ENCODE measurements at places on chromosomes 12 and 14. TPM values are rescaled to one million over a fixed set of nuclear protein-coding genes. Genes with fewer than 3 reads are reported as not detected.

DNA sequence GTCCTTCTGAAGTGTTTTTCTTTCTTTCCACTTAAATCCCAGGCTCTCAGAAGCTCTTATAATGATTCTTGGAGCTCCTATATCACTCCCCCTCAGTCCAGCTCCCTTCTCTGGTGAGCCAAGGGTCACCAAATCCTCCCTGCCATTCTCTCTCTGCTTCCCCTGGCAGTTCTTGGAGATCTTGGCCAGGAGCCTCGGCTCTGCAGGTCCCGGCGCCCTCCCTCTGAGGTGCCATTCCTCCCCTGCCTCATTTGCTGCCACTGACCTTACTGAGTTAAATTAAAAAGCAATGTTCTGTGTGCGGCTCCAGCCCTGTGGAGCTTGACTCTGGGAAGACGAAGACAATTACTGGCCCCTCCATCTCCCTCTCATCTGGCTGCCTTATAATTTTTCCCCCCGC is 7.0 kb downstream of the CISTR start:
- no peak for DNase-seq

DNA sequence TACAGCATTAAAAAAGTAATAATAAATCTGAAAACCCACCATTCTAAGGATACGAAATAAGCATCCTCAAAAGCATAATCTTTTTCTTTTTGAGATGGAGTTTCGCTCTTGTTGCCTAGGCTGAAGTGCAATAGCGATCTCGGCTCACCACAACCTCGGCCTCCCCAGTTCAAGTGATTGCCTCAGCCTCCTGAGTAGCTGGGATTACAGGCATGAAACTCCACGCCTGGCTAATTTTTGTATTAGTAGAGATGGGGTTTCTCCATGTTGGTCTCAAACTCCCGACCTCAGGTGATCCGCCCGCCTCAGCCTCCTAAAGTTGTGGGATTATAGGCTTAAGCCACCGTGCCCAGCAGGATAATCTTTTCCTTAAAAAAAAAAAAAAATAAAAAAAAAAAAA is 4.3 kb downstream of the CCNT1 start:
- no peak for DNase-seq

The GNB3 gene
- total RNA-seq = 1.6 TPM

GRCh38 chr14:69827560-69827959 is 30.5 kb upstream of the SLC10A1 start:
- DNase-seq = no peak

DNA sequence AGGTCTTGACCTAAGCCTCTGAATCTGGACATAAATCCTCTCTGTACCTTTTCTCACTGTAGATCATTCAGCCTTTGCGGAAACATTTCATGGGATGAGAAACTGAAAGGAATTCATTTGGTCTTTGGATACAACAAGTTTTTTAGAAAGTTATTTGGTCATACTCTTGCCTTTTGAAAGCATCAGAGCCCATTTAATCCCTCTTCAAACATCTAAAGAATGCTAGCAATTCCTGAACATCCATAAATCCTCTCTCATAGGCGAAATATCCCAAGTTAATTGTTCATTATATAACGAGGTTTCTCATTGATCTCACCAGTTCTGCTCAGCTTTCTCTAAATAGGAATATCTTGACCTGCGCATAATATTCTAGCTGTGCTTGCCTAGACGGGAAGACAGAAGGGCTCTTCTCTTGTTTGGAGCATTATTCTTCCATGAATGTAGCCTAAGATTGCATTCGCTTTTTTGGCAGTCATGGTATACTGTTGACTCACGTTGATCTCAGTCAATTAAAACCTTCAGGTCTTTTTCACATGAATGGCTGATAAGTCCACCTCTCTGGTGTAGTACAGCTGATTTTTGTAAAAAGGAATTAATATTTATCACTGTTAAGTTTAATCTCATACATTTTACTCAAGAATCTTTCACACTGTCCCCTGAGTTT is 24.1 kb downstream of the NTN4 start:
- DNase-seq = no peak

DNA sequence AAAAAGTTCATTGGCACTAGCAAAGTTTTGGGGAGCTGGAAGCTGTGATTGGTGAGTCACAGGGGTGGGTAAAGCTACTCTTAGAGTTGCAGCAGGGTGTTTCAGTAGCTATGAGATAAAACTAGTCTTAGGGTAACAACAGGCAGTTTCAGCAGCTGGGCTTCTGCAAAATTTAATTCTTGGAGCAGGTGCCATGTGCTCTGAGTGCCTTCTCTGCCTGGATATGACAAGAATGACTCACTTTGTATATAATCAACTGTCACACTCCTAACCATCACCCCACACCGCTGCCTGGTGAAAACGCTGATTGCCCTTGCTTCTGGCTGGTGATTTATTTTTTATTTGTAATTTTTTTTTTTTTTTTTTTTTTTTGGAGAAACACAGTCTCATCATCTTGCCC is 10.5 kb upstream of the PLBD2 start:
- no peak for DNase-seq

The NPFF gene
- 0.44 TPM for total RNA-seq

The AQP2 gene
- total RNA-seq = not detected

DNA sequence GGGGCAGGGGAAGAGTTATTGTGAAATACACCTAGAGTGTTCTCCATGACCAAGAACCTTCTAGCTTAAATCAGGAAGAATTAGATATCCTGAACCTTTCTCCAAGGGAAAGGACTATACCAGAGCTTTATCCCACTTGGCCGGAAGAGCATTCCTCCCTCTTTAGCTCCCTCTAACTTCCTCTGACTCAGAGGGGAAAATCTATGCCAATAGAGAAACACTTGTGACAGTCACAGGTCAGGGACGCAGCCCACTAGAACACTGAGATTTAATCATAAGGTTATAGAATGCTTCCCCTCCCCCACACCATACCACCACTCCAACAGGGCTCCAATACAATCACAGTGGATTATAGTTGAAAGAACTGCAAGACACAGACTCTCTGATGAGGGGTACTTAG is 55.4 kb upstream of the RFX4 start:
- DNase-seq = no peak

The HOXC10 gene
- not detected for total RNA-seq

DNA sequence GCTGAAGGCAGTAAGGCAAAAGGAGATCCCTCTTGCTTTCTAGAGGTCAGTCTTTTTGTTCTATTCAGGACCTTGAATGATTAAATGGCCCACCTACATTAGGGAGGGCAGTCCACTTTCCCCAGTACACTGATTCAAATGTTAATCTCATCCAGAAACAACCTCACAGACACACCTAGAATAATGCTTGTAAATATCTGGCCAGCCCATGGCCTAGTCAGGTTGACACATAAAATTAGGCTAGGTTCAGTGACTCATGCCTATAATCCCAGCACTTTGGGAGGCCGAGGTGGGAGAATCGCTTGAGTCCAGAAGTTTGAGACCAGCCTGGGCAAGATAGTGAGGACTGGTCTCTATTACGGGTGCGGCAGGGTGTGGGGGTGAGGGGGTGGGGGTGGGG is 43.5 kb downstream of the MIPOL1 start:
- no peak for DNase-seq

DNA sequence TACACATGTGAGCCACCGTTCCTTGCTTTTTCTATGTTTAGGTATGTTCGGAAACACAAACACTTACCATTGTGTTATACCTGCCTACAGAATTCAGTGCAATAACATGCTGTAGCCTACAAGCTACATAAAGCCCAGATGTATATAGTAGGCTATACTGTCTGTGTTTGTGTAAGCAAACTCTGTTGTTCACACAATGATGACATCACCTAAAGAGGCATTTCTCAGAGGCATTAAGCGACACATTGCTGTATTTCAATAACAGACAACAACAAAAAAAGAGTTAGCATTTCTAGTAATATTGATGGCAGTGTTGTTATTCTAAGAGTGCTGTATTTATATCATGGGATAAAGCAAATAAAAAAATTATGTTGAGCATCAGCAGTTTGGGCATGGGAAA is 70.2 kb downstream of the MED13L start:
- DNase-seq = no peak

DNA sequence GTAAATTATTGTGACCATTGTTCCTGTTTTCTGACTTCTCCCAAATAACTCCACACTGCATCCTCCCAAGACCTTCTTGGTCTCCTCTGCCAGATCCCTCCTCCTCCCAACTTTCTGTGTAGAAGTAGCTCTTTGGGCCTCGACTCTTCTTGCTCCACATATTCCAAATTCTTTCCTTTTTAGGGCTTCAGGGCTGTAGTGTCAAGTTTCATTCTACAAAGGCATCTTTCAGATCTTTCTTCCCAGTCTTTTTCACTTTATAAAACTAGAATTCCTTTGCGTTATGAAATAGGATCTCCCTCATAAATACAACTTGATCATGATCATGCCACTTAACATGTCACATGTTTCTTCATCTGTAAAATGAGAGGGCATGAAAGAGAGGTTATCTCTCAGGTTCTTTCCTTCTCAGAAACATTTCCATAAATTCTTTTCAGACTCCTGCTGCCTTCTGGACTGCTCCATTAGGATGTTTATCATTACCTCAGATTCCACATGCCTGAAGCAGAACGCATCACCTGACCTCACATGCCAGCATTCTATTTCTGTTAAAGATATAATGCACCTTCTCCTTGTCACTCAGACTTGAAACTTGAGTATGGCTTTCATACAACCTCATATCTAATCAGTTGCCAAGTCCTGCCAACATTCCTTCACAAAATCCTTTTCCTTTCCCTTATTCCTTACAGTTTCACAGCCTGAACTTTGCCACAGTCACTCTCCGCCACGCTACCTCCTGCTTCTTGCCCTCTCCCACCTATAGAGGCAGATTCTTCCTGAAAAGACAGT is 8.5 kb downstream of the SLC38A1 start:
- DNase-seq = no peak

GRCh38 chr12:12521044-12521485 is 41.6 kb downstream of the DUSP16 start:
- DNase-seq = no peak

The ATP2A2 gene
- 211 TPM for total RNA-seq
